ENCODE measurements at places on chromosomes 5 and 9.

- DNase-seq = no peak
These were observed 208.3 kb downstream of the ATP10B start for GRCh38 chr5:160643616-160644240.

- no peak for DNase-seq
These were observed 29.8 kb downstream of the TDRD7 start for GRCh38 chr9:97441729-97442128.

- no peak for DNase-seq
These were observed 1.5 kb downstream of the SMIM32 start for GRCh38 chr5:136191304-136192014.

GRCh38 chr9:3497857-3498256 lies 27.9 kb downstream of the RFX3 start:
- no peak for DNase-seq

- no peak for DNase-seq
These were observed 7.5 kb downstream of the MARCHF3 start for GRCh38 chr5:127022846-127023245.

GRCh38 chr9:8621416-8621815 lies 821.8 kb upstream of the DMAC1 start:
- no peak for DNase-seq

DNA sequence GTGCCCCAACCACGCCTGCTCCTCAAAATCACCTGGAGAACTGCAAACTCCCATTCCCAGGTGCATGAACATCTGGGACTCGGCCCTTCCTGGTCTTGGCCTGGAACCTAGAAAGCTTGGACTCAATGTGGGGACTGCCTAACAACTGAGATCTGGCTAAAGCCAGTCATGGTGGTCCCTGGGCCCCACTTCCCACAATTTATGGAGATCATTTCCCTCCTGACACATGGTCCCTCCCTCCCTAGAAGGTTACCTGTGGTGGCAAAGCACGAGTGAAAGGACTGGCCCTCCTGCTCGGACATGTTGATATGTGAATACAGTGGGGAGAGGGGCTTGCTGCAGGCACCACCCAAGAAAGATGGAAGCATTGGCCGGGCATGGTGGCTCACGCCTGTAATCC lies 18.8 kb downstream of the BICD2 start:
- no peak for DNase-seq

DNA sequence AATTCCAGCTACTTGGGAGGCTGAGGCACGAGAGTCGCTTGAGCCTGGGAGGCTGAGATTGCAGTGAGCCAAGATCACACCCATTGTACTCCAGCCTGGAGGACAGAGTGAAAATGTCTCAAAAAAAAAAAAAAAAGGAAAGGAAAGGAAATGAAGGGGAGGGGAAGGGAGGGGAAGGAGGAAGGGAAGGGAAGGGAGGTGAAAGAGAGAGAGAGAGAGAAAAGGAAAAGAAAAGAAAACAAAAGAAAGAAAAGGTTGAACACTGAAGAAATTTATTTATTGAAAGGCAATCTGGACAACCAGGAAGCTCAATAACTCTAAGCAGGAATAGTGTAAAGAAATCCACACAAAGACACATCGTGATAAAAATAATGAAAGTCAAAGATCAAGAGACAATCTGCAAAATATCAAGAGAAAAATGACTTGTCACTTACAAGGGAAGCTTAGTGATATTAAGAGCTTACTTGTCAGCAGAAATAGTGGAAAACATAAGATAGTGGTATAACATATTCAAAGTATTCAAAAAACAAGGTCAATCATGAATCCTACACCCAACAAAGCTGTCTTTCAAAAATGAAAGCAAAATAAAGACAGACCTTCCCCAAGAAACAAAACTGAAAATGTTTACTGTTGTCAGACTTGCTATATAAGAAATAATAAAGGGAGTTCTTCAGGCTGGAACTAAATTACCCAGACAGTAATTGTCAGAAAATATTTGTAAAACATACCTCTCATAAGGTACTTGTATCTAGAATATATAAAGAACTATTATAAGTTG lies 10.9 kb upstream of the RIMOC1 start:
- DNase-seq = no peak

- DNase-seq = no peak
These were observed 310.1 kb downstream of the RFX3 start for GRCh38 chr9:3215658-3216057.

DNA sequence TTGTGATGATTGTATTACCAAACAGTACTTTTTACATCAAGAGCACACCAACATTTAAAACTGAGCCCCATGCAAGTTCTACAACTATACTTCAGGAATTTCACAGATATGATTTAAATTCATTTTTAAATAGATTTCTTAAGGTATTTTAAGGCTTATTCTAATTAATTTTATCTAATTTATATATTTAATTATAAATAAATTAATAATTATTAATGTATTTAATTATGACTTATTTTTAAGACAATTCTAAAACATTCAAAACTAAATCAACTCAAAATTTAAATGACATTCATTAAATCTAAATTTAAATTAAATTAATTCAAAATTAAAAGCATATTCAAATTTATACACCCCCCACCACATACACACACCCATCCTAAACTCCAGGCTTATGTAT lies 299.2 kb downstream of the NFIB start:
- DNase-seq = no peak

- no peak for DNase-seq
These were observed 75.8 kb upstream of the CDH12 start for GRCh38 chr5:22928821-22929482.

DNA sequence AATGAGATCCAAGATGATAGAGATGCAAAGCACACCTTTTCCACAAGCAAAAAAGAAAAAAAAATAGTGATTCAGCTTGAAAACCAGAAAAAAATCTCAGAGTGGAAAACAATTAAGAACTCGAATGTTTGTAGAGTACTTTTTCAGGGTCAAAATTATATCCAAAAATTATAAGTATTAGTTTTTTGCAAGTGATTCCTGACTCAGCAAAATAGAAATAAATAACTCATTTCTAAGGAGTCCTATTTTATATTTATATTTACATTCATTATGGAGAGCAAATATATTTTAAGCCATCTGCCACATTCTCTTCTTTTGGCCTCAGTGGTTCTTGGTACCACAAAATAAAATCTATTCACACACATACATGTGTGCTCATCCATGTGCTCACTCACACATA lies 1011.8 kb upstream of the ARRDC3 start:
- DNase-seq = no peak

DNA sequence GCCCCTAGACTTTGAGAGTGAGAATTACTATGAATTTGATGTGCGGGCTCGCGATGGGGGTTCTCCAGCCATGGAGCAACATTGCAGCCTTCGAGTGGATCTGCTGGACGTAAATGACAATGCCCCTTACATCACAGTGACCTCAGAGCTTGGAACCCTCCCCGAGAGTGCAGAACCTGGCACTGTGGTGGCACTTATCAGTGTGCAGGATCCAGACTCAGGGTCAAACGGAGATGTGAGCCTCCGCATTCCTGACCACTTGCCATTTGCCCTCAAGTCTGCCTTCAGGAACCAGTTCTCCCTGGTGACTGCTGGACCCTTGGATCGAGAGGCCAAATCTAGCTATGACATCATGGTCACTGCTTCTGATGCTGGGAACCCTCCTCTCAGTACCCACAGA lies 1.3 kb downstream of the PCDHGC4 start:
- DNase-seq = no peak

DNA sequence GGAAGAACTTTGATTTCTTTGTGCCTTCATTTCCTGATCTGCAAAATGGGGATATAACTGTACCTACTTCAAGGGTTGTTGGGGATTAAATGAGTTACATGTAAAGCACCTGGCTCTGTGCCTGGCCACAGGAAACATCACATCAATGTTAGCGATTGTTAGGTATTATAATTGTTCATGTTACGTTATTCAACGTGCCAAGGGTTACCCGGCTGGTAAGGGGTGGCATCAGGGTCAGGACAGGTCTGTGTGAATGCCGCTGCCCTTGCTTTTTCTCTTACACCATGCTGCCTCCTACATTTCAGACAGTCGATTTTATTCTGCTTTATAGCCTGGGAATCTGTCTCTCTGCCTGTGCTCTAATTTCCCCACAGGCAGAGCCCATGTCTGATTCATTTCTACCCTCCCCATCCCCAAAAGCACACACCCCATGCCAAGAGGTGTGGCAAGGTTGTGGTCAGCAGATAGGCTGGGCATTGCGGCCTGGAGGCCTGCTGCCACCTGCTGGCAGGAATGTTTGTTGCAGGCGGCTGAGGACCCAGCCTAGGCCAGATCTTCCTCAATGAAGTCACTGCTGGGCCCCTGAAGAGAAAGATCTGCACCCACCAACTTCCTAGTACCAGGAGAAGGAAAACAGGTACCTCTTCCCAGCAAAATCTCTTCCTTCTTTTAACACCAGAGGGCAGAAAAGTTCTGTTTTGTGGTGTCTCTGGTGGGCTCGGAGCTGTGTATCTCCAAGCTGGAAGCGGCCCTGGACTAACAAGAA lies 5.3 kb downstream of the ANKS6 start:
- DNase-seq = peak; percentile 72

DNA sequence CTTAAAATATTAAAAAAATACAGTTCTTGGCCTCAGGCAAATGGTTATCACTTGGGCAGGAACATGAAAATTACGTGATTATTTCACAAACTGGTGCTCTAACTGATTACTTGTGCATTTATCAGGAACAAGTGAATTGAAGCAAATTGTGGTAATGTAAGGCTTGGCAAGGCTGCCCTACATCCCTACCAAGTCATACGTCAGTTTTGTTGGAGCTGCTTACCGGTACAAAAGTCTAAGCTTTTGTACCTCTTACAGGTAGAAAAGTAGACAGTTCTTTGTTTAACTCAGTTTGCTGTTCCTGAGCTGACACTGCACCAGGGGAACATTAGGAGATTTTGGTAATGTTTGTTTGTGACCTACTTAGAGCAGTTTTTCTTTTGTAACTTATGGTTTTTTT lies 2.2 kb downstream of the G3BP1 start:
- peak; percentile 17 for DNase-seq

GRCh38 chr5:96023518-96023917 lies 61.9 kb upstream of the ELL2 start:
- DNase-seq = no peak

- no peak for DNase-seq
These were observed 412.3 kb downstream of the MAT2B start for GRCh38 chr5:163917747-163918146.

GRCh38 chr5:134059758-134060495 lies 54.6 kb upstream of the TCF7 start:
- no peak for DNase-seq

All from dermis microvascular lymphatic vessel endothelial cell (primary cell).